ENCODE measurements at places on chromosomes 4 and X. TPM values are rescaled to one million over a fixed set of nuclear protein-coding genes. Genes with fewer than 3 reads are reported as not detected.

Gene TNMD
- not detected for total RNA-seq

Gene ENOX2
- total RNA-seq, result 16.8 TPM

Gene ARHGAP6
- total RNA-seq, result 16.7 TPM

Gene NALF2
- total RNA-seq, result 0.12 TPM

Gene SLC4A4
- 18.8 TPM for total RNA-seq

Gene ZDHHC15
- 1.8 TPM for total RNA-seq

Gene TMPRSS11F
- not detected for total RNA-seq

Gene CT55
- not detected for total RNA-seq

Gene PDE6B
- total RNA-seq, result 5.5 TPM

DNA sequence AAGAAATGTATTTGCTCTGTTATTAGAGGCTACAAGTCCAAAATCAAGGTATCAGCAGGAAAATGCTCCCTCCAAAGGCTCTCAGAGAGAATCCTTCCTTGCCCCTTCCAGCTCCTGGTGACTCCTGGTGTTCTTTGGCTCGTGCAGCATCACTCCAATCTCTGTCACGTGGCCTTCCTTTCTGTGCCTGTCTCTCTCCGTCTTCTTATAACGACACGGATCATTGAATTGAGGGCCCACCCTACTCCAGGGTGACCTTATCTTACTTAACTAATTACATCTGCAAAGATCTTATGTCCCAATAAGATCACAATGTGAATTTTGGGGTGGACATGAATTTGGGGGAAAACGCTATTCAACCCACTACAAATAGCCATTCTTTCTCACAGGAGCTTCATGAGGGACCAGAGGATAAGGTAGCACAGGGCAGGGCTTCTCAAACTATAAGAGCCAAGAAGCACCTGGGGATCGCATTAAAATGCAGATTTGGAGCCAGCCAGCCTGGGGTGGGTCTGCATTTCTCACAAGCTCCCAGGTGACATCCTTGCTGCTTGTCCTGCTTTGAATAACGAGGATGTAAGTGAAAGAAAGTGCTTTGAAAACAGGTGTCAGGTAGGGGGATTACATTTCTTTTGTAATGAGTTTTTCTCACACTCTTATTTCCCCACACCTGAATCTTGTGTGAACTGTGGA, 41.9 kb upstream of the APLN start:
- no peak for DNase-seq

- DNase-seq, result no peak
Observed at GRCh38 chr4:152100379-152101201, 339.8 kb upstream of the GATB start.

GRCh38 chr4:138984647-138985046, 30.9 kb upstream of the NOCT start:
- no peak for DNase-seq

DNA sequence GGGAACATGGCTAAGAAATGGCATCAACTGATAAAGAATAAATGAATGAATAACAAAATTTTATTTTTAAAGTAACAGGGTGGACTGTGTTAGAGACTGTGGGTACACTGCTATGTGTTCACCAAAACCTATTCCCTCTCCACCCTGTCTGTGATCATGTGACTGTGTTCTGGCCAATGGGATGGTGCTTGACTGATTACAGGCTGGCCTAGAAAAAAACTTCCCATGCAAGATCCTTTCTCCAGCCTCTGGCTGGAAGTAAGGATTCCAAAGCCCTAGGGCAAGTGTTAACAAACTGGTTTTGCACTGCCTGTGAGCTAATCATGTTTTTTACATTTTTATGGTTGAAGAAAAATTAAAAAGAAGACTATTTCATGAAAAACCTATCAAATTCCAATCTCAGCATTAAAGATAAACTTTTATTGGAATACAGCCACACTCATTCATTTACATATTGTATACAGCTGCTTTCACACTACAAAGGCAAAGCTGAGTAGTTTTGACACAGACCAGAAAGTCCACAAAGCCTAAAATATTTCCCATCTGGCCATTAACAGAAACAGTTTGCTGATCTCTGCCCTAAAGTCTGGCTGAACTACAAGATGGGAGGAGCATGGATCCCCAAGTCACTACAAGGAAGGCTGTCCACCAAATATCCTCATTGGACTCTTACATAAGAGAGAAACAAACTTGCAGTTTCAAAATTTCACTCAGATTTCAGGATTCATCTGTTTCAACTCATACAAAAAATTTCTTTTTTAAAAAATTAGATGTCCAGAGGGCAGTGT, 133.2 kb downstream of the ARHGAP6 start:
- no peak for DNase-seq

- DNase-seq, result no peak
Observed at GRCh38 chr4:128289523-128290158, 2.0 kb upstream of the PGRMC2 start.

GRCh38 chr4:51833236-51833635, 9.7 kb upstream of the DCUN1D4 start:
- DNase-seq, result no peak

DNA sequence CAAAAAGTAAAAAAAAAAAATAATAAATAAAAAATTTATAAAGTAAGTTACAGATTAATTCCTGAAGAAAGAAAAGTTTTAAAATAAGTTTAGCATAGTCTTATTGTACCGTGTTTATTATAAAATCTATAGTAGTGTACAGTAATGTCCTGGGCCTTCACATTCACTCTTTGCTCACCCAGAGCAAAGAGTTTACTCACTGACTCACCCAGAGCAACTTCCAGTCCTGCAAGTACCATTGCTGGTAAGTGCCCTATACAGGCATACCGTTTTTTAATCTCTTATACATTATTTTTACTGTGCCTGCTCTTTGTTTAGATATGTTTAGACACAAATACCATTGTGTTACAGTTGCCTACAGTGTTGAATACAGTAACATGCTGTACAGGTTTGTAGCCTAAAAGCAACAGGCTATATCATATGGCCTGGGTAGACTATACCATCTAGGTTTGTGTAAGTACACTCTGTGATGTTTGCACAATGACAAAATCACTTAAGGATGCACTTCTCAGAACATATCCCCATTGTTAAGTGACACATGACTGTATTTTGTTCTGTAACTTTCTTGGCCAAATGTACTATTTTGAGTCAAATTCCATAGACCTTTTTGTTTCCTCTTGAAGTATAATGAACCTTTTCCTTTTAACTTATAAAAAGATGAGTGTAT, 199.0 kb upstream of the NUDT6 start:
- no peak for DNase-seq

GRCh38 chr4:87559090-87559837, 30.1 kb upstream of the SPARCL1 start:
- DNase-seq, result no peak

- DNase-seq, result no peak
Observed at GRCh38 chr4:123046096-123046495, 123.7 kb upstream of the NUDT6 start.

GRCh38 chr4:153808175-153808574, 19.3 kb upstream of the SFRP2 start:
- no peak for DNase-seq

DNA sequence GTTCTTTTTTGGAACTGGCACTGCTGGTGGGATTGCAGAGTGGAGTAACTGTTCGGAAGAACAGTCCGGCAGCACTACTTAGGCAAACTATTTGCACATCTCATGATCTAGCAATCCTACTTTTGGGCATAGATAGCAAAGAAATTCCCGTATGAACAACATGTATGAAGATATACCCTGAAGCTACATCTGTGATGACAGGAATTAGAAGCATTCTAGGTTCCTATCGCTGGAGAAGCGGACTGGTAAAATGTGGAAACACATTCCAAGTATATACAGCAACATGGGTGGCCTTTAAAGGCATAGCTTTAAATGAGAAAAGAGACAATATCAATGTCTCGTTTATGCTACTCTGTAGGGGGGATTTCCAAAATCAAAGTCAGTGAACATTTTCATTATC, 3.1 kb downstream of the DCAF16 start:
- DNase-seq, result no peak

GRCh38 chrX:132227383-132228112, 8.3 kb upstream of the RAP2C start:
- no peak for DNase-seq

- no peak for DNase-seq
Observed at GRCh38 chrX:100687128-100687527, 43.1 kb downstream of the SRPX2 start.

DNA sequence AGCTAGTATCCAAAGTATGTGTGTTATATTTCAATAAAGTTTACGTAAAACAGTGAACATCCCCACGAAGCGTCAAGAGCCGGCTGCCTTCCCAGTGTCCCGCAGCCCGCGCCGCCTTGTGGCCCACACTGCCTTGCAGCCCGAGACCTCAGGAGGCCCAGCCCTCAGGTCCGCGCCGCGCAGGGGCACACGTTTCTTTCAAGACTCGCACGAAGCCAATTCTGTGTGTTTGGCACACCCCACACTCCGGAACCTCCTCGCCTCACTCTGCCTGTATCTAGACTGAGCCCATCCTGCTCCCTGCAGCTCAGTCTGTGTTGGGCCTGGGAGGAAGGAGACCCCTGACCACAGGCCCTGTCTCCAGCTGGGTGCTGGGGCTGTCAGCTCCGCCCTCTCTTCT, 5.8 kb downstream of the LRPAP1 start:
- peak; percentile 45 for DNase-seq

DNA sequence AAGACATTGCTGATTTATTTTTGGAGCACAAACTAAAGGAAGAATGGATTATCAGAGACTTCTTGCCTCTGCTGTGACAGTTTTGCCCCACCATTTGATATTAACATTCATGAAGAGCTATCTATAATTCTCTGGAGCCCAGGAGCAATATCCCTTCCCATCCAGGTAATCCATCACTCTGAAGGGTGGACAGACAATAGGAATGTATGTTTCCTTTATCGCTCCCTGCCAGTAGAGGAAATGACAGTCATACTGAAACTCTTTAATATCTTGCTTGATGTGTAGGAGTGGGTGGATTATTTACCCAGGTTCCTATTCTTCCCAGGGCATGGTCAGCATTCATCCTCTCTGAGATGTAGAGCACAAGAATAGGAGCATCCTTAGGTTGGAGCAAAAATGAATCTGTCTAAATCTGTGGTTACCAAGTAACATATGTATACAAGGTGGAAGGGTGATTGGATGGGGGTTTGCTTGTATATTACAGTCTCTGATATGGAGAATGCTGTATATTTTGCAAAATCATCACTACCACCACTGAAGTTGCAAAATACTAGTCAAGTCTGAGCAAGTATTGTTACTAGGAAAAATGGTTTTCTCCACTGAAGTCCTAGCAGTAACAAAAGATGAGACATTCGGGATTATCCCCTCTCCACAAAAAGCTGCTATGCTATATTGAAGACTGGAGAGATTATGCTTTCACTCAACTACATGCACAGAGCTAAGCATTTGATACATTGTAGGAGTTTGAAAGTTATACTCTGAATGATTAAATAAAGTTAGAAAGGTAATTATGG, 151.6 kb downstream of the CBLL2 start:
- DNase-seq, result no peak

DNA sequence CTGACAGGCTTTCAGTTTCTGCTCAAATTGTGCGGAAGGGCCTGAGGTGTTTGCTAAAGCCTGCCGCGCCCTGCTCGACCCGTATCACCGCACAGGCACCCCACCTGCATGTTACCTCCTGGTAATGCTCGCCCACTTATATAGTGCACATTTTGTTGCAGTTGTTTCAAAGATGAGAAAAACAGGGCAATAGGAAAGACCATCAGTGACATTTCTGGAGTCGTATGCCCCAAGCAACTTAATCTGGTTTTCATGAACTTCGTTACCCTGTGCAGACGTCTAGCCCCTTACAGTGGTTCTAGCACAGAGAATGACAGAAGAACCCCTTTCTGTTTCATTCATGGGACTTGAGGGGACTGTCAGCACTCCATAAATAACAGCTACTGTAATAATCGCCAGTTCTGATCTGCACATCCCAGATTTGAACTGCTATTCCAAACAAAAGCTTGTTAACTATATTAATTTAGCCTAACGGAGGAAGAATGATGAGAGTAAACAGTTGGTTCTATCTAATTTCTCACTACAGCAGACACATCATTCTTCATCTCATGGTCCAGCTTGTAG, 940 bp upstream of the DCTD start:
- DNase-seq, result no peak

GRCh38 chr4:26992657-26993361, 132.2 kb downstream of the STIM2 start:
- no peak for DNase-seq

DNA sequence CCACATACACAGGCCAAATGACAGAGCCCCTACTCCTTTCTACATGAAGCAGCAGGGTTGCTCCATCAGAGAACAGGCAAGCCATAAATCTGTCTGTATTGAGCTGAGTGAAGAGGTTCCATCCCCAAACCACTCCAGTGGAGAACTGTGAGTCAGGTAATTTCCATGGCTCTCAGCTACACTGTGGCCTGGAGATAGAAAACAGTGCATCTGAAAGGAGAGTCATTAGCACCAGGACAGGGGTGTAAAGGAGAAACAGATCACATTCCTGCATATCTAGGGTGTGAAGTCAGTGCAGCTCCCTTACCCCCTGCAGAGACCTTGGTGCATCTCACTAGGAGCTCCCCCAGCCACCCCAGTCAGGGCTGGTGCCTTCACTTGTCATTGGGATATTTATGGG, 314.7 kb downstream of the CHIC1 start:
- no peak for DNase-seq

- DNase-seq, result no peak
Observed at GRCh38 chrX:123424546-123424945, 240.5 kb downstream of the GRIA3 start.

DNA sequence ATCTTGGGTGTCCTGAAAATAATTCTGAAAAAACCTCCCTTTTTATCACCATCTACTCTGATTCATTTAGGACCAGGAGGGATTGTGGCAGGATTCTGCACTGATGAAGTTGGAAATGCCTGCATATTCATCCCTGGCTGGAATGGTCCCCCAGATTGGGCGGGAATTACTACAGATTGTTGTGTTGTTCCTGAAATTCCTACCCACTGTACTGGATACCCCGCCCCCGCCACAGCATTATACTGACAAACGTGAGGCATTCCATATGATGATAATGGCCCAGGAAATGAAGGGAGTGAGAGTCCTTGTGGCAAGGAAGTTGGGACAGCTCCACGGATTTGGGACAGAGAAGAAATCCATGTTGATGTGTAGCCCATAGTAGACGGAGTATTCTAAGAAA, 15.2 kb upstream of the FAM120C start:
- no peak for DNase-seq

- no peak for DNase-seq
Observed at GRCh38 chr4:108215055-108215454, 46.3 kb upstream of the LEF1 start.

DNA sequence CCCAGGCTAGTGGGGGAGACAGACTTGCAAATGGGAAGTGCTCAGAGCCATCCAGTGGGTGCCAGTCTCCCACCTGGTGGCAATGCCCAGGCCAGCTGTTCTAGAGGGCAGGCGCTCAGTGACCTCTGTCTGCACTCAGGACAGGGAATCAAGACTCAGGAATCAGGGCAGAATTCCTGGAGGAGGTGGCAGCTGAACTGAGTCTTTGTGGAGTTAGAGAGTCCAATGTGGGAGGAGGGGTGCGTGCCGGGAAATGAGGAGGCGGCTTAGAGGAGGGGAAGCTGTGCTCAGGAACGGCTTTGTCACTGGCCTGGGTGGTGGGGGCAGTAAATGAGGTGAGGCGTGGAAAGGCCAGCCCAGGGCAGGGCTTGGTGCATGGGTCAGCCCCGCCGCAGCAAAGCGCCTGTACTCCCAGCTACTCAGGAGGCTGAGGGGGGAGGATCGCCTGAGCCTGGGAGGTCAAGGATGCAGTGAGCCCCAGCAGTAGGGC, 31.3 kb upstream of the SORCS2 start:
- DNase-seq, result no peak

GRCh38 chr4:129095811-129096454, at the start of gene C4orf33:
Gene C4orf33, plus strand, starts transcription at chr4:129096152. Its CDS starts 6,459 bp downstream, at chr4:129102611.
- peak; percentile 81 for DNase-seq

GRCh38 chrX:38036466-38036865, 30.1 kb downstream of the SYTL5 start:
- DNase-seq, result no peak
